ENCODE measurements at places on chromosomes 5 and 9.

- no peak for DNase-seq
Measured at GRCh38 chr5:82019342-82020138, 47.7 kb downstream of the ATG10 start.

DNA sequence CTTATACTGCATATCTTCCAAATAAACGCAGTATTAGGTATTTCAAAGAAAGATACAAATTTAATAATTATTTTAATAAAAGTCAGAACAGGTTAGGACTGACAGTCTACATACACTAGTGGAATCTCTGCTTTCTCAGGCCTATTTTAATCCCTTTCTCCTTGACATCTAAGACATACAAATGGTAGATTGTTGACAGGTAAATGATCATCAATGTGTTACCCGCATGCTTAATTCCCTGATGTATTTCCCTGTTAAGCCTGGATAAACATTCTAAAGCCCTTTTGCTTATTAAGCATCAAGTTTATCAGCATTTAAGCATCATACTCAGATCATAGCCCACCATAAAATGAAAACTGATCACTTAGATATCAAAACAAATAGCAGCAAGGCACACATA is 576.7 kb downstream of the PTPRD start:
- DNase-seq, result no peak

DNA sequence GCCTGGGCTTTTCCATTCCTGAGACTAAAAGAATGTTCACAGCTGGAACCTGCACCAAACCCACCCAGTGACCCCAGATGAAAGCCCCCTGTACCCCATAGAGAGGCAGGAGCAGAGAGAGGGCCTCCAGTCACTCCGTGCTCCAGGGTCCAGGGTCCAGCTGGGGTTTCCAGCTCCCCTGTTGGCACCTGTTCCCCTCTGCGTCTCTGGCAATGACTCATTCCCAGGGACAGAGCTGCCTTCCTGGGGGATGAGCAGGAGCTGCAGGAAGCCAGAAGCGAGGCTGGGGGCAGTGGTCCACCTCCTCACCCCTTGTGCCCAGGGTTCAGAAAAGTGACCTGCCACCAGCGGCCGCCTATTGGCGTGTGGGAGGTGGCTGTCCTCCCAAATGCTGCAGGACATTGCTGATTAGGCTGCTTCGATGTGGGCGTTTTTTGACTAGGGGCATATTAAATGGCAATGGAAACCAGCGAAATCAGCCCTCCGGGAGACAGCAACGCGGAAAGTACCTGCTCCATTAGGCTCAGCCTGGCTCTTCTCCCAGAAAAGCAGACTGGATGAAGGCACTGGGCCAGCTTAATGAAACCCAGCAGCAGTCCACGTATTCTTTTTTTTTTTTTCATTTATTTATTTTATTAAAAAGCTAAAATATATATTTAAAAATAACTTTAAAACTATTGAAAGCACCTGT is 97.4 kb downstream of the DAP start:
- no peak for DNase-seq

GRCh38 chr9:17800418-17800817 is 221.6 kb downstream of the SH3GL2 start:
- no peak for DNase-seq

GRCh38 chr5:169838688-169839087 is 141.6 kb downstream of the INSYN2B start:
- DNase-seq, result no peak
